GM04503 (cell line): ENCODE measurements at places on chromosomes 7 and 10.

DNA sequence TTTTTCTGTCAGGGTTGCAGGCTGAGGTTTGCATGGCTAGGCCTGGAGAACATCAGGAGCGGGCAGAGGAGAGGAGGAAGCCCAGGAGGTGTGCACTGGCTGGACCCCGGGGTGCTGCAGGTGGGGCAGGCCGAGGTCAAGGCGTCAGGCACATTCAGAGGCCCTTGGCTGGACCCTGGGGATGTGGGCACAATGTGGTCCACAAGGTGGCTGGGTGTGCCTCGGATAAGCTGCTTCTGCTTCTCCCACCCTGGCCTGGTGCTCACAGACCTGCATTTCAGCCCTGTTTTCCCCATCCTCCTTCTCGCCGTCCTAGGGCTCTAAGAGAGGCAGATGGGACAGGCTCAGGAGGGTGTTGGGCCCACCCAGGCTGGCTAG is 108.2 kb downstream of the ADCY1 start:
- no peak for DNase-seq

- DNase-seq = no peak
These were observed 129.0 kb downstream of the INHBA start for GRCh38 chr7:41573862-41574261.

- no peak for DNase-seq
These were observed 77.2 kb downstream of the NEUROD6 start for GRCh38 chr7:31263338-31263737.

- no peak for DNase-seq
These were observed 82.9 kb downstream of the CFTR start for GRCh38 chr7:117562759-117563158.
